SK-N-DZ (cell line): ENCODE measurements at places on chromosomes 3 and 15.

GRCh38 chr3:45773714-45774449 lies 22.5 kb downstream of the SLC6A20 start:
- no peak for DNase-seq

DNA sequence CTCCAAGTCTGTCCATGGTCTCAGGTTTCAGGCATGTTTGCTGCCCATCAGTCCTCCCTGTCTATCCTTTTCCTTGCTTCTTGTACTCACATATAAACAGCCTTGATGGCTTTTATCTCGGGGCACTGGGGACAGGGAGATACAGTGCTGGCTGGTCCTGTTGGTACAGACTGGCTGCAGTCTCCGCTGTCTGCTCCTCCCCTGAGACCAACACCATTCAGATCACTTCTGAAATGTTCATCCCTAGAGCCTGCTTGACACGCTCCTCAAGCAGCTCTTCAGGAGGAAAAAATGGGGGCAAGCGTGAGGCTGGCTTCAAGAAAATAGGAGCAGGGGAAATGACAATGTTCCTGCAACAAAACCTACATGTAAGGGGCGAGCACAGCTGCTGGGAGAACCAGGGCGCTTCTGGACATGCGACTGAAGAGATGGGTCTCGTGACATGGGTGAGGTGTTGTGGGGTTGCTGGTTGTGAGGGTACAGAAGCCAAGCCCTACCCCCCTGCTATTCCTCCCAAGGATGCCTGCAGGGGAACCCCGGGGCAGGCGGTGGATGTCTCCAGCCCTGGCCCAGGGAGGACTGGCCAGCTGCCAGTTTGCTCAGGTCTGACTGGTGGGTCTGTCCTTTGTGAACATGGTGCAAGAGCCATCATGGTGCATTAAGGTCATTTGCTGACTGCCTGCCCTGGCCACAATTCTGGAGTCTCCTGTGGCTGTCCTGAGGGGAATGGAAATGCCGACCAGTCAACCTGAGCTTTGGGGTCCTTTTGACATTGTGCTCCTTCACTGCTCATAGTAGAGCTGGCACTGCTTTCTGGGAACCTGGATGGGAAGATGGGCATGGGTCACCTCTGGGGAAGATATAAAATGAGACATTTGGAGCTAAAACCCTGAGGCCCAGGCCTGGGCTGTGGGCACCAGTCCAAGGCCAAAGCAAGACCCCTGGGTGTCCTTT lies 40.1 kb downstream of the KY start:
- no peak for DNase-seq

DNA sequence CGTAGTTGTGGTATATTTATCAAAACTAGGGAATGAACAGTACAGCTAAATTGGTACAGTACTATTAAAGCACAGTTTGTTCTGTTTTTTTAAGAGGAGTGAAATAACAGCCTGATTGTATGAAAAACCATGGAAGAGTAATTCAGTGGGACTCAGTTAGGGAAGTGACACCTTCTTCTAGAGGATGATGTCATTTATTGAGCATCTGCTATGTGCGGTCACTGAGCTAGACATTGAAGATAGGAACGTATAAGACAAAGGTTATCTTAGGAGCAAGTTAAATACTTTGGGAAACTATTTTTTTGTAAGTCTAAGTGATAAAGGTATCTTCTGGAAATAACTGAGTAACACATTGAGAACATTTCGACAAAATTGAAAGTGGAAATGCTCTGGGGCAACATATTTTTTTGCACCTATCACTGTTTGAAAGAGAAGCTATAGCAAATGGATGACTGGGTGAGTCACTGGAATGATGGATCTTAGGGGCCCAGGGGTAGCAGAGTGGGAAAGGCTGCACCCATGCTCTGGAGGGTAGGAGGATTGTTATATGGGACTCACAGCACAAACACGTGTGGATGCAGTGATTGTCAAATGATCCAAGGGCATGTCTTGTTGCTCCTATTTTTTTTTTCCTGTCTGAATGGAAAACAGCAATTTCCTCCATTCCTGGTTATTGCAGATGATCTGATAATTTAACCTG lies 43.0 kb downstream of the OXNAD1 start:
- DNase-seq = no peak

DNA sequence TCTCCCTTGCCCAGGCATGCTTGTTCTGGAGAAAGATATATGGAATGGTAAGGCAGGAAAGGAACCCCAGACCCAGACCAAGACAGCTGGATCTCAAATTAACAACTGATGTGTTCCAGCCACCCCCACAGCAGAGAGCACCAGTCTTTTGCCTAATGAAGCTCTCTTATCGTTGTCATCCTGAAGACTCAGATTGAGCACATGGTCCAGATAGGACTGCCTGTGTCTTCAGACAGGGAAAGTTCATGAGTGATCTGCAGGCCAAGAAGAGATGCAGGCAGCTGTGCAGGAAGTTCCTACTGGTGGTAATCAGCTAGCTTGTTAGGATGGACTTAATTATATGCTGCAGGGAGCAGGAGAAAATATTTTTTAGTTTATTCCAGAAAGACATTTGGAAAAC lies 53.3 kb downstream of the PPP2R3A start:
- DNase-seq = peak; percentile 72

- no peak for DNase-seq
Measured at GRCh38 chr3:15769256-15769915, 28.4 kb downstream of the ANKRD28 start.
